Mammary epithelial cell (primary cell): ENCODE measurements at places on chromosomes 4 and X. TPM values are rescaled to one million over a fixed set of nuclear protein-coding genes. Genes with fewer than 3 reads are reported as not detected.
A peak's percentile ranks its signal among the peaks of the same experiment; 100 is the strongest.

DNA sequence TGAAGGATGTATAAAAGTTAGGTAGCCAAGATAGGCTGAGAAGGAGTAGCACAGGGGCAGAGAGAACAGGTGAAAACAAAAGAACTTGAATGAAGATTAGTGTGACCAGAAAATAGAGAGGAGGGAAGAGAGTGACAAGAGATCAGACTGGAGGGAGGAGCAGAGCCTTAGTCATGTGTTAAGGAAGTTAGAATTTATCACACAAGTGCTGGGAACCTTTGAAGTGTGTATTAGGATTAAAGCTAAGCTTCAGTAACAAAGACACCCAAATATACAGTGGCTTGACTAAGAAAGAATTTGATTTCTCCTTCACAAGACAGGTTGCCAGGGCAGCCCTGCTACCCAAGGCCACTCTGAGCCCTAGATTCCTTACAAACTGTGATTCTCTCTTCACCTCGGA lies 10.7 kb upstream of the CCDC149 start:
- DNase-seq = no peak

GRCh38 chr4:143437937-143438336 lies 75.6 kb upstream of the SMARCA5 start:
- no peak for DNase-seq

DNA sequence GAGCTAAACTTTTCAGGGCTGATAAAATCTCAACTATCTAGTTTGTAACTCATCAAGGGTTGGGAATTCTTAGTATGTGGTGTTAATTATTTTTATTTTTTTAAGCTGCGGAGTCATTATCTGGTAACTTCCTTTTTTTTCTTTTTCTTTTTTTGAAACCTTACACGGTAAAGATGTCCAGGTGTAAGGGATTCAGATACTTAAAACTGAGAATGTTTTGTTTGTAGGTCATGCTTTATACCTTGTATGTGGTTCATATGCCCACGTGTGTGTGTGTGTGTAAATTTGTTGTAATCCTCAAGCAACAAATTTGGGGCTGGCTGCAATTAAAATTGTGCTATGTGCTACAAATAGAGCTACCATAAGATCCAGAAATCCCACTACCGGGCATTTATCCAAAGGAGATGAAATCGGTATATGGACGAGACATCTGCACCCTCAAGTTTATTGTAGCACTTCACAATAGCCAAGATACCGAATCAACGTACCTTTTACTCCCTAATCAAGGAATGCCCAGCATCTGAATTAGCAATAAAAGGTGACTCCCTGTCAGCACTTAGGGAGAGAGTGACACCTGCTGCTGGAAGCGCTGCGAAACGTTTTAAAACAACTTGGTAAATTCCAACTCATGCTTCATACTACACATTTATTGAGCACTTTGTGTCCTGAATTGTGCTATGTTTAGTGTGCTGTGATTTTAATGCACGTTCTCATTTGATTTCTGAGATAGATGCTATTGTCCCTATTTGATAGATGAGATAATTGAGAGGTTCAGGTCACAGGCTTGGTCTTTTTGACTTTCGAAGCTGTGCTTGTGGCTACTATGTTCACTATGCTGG lies 16.1 kb downstream of the MSMO1 start:
- no peak for DNase-seq

GRCh38 chr4:111678479-111678878 lies 466.8 kb upstream of the FAM241A start:
- peak; percentile 12 for DNase-seq

DNA sequence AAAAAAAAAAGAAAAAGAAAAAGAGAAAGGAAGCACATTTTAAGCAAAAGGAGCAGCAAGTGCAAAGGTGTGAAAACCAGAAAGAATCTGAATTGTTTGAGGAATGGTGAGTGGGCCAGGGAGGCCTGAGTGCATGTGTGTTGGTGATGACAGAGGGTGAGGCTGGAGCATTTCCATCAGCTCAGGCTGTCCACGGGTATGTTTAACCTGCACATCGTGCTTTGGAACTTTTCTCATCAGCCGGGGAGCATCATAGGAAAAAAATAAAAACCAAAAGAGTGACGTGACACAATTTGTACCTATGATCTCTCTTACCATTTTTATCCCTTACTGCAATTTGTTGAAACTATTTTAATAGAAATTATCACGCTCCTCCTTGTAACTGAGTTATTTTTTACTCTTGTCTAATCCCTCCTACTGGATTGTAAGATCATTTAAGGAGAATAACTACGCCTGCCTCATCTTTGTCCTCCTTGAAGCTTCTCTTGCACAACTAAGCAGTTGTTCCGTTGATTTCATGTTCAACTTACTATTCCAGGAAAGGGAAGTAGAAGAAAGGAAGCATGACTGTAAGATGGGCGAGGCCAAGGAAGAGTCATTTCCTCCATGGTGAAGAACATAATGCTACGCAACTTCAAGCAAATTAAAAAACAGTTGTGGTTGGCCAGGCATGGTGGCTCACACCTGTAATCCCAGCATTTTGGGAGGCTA lies 7.0 kb downstream of the PALLD start:
- no peak for DNase-seq

DNA sequence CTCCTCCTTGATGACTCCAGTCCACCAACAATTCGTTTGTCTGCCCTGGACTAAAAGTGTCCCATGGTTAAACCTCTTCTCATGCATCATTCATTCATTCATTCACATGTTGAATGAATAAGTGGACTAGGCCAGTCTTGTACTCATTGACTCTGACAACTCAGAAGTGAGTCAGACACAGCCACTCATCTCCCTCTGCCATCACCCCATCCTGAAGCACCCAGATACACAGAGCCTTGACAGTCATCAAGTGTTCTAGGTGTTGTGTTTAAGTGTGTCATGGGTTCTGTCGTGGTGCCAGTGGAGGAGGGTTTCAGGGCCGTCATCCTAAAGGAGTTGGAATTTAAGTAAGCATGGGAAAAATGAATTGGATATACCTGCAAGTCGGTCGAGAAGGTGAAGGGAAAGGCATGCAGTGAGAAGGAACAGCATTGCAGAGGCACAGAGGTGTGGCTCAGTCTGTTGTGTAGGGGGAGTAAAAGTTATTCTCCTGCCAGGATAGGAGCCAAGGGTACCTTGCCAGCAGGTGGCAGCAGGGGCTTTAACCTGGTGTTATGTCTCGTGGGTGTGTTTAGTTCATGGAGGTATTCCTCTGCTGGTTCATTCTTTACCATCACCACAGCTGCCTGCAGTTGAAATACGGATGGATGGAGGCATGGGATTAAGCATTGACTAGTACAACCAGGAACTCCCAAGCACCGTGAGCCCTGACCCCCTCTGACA lies 18.3 kb downstream of the MAGED2 start:
- DNase-seq = peak; percentile 65

DNA sequence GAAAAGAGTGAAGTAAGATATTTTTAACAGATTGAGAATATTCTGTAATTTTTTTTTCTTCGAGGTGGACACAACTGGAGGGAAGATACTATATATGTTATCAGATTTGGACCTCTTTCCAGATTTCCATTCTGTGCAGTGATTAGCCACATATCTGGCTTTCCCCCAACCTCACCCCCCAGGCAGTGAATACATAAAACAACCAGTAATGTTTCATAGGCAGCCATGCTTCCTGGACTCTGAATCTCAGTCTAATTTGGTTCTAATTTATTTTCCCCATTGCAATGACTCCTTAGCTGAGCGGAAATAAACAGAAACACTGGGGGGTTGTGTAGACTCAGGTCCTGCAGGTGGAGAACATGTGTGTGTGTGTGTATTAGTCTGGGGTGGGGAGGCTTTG lies 226.5 kb downstream of the FBXW7 start:
- no peak for DNase-seq

- DNase-seq = no peak
These were observed 43.9 kb downstream of the DCTD start for GRCh38 chr4:182873289-182873688.

- DNase-seq = peak; percentile 54
These were observed 198.9 kb upstream of the PPP1R2C start for GRCh38 chrX:42976746-42977366.

DNA sequence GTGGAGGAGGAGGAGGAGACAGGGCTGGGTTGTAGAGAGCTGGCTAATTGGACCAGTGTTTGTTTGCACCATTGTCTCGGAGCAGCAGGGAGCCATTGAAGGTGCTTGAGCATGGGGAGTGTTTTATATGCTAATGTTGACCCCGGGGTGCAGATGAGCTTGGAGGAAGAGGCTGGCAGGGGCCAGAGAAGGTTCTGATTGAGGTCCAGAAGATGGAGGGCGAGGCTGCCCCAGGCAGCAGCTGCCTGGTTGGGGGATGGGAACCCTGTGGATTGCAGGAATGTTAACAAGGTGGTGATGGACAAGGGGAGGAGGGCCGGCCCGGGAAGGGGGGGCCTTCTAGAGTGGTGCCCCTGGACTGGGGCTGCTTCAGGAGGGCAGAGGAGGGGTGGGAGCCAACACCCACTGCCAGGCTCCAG lies 18.0 kb downstream of the DOK7 start:
- DNase-seq = no peak

- DNase-seq = peak; percentile 17
These were observed 34.4 kb upstream of the ANXA3 start for GRCh38 chr4:78517050-78517652.

DNA sequence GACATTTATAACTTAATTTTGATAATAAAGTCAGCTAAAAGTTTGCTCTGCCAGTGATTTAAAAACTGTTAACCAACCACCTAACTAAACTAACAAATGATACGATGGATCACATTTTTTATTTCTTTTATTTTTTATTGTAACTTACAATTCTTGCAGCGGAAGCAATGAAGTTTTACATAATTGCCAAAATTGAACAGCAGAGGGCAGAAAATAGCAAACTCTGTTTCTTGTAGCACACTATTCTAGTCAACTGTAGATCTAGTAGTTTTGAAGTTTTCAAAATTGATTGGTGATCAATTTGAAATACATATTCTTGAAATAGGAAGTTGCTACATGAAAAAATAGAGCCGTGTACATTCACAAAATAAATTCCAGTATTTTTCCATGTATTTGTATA lies 2.8 kb upstream of the GRIA2 start:
- DNase-seq = no peak

DNA sequence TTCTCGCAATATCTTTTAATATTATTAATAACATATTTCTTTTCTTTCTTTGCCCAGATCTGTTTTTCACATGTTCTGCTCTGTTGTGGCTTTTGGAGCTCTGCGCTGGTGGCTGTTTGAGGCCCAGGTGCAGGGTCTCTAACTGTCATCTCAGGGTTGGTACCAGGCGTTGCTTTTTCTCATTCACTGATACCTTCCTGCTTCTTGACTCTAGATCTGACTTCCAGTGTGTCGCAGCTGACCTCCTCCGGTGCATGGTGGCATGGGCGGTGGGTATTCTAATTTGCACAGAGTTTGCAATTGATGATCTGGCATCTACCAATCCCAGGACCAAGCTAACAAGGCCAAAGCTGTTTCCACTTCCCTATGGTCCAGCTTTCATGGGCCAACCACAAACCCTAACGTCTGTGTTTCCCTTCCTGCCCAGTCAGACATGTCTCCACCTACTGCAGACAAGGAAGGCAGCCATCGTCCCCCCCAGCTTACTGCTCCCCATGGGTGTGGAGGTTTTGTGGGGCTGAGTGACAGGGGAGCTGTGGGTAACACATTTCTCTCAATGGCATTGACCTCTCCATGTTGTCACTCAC lies 25.2 kb downstream of the LETM1 start:
- DNase-seq = no peak

DNA sequence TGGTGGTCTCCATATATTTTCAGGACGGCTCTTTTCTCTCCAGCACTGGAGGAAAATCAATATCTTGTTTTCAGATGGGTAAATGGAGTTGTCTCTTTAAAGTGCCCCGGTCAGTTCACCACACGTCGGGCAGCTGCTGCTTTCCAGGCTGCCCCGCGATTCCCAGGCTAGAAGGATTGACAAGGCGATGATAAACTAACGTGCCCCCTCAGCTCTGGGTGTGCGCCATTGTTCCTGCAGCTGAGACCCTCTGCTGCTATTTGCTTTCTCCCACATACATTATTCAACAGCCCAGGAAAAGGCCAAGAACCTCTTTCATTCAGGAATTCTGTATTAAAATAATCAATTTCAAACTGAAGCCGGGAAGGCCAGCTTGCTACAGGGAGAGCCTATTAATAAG lies 254.5 kb downstream of the SOX3 start:
- no peak for DNase-seq

DNA sequence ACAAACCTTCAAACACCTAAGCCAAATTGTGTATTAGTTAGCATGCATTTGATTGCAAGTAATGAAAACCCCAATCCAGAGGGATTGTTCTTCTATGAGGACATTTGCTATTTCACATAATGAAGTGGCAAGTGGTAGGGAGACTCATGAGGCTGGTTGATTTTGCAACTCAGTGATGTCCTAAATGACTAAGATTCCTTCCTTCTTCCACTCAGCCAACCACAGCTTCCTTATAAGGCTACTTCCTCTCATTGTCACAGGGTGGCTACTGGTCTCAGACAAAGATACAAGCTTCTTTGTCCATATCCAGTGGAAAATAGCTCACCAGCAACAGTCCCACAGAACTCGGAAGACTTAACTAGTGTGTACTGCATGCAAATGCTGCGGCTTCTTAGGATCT lies 5.3 kb upstream of the OTC start:
- DNase-seq = peak; percentile 75

DNA sequence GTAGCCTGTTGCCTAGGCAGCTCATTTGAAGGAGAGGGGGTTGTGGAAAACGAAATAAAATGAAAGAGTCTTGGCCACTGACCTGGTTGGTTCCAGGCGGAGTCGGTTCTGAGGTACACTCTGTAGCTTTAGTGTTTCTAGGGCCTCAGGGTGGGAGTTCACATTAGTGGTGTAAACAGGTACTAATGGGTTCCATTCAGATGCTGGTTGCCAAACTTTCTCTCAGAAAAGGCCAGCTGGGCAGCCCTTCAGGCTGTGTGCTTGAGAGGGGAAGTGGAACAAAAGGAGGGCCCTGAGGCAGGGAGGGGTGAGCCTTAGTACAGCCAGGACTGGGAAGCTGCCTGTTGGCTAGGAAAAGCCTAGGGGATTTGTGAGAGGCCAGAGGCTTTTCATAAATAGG lies 24.8 kb downstream of the NHSL2 start:
- no peak for DNase-seq

DNA sequence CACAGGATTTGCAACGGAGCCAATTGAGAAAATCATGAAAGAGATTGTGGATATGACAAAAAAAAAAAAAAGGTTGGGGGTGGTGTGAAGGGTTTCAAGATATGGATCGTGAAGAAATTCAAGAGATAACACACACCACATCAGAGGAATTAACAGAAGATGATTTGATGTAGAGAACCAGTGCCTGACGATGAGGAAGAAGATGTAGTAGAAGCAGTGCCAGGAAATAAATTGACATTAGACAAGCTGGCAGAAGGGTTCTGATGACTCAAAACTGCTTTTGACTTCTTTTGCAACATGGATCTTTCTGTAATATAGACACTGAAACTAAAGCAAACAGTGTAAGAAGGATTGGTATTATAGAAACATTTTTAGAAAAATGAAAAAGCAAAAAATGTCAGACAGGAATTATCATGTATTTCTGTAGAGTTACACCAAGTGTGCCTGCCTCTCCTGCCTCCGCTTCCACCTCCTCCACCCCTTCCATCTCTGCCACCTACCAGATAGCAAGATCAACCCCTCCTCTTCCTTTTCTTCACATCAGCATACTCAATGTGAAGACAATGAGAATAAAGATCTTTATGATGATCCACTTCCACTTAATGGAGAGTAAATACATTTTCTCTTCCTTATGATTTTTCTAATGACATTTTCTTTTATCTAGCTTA lies 127.5 kb upstream of the OTUD4 start:
- DNase-seq = no peak

GLRB gene
- total RNA-seq = 3.7 TPM

PDCL2 gene
- total RNA-seq = not detected in 2 replicates

G3BP2 gene
- 138 and 146 TPM in 2 replicates for total RNA-seq

MAGEB6B gene
- not detected in 2 replicates for total RNA-seq

ANK2 gene
- total RNA-seq = 6.9 and 9.9 TPM in 2 replicates

CT45A5 gene
- total RNA-seq = not detected in 2 replicates

AWAT2 gene
- not detected in 2 replicates for total RNA-seq

GAGE12F gene
- total RNA-seq = not detected in 2 replicates
